ENCODE measurements at places on chromosomes 2 and 18. TPM values are rescaled to one million over a fixed set of nuclear protein-coding genes. Genes with fewer than 3 reads are reported as not detected.

The CDCA7 gene
- total RNA-seq: 60.7 TPM

The GPR35 gene
- total RNA-seq: 0.13 TPM

The UGT1A3 gene
- total RNA-seq: not detected

The ERBB4 gene
- not detected for total RNA-seq

The MYL1 gene
- not detected for total RNA-seq

The SFTPB gene
- not detected for total RNA-seq

The QPCT gene
- total RNA-seq: 7.1 TPM

The SLC4A3 gene
- 4.0 TPM for total RNA-seq

The UBE2F gene
- 100 TPM for total RNA-seq

The GRB14 gene
- not detected for total RNA-seq

The PEX13 gene
- total RNA-seq: 22.7 TPM

The KCNK3 gene
- not detected for total RNA-seq

The C1GALT1C1L gene
- total RNA-seq: 1.1 TPM

The MC5R gene
- not detected for total RNA-seq

The TUBA3E gene
- total RNA-seq: not detected

The TFCP2L1 gene
- total RNA-seq: not detected

The NT5DC4 gene
- not detected for total RNA-seq

The SNED1 gene
- total RNA-seq: 24.9 TPM

The ABCA12 gene
- not detected for total RNA-seq

The LBX2 gene
- total RNA-seq: 1.6 TPM

The GPR155 gene
- total RNA-seq: 3.4 TPM

The PLEK gene
- not detected for total RNA-seq

The RPRD1A gene
- total RNA-seq: 36.6 TPM

The CIB4 gene
- not detected for total RNA-seq

The CELF4 gene
- not detected for total RNA-seq

The AQP12B gene
- not detected for total RNA-seq

The MARCHF4 gene
- 2.5 TPM for total RNA-seq

The PRKAG3 gene
- total RNA-seq: not detected

The MOCOS gene
- total RNA-seq: 0.34 TPM

The SLC4A5 gene
- not detected for total RNA-seq

The LRP2 gene
- 0.13 TPM for total RNA-seq

The TEX44 gene
- not detected for total RNA-seq

The COBLL1 gene
- total RNA-seq: 10.6 TPM

The GREB1L gene
- total RNA-seq: 0.81 TPM

The ZNF516 gene
- 17.4 TPM for total RNA-seq

The CXCR1 gene
- not detected for total RNA-seq

The GAREM2 gene
- not detected for total RNA-seq

The SRBD1 gene
- 21.9 TPM for total RNA-seq

The FOXI3 gene
- total RNA-seq: not detected

The MYOM1 gene
- total RNA-seq: not detected

The ASXL3 gene
- not detected for total RNA-seq

The DNAH6 gene
- 1.1 TPM for total RNA-seq

The GPR39 gene
- 2.6 TPM for total RNA-seq

The IL36G gene
- total RNA-seq: not detected
